ENCODE measurements at places on chromosomes 6 and 20. TPM values are rescaled to one million over a fixed set of nuclear protein-coding genes. Genes with fewer than 3 reads are reported as not detected.

The NCR2 gene
- total RNA-seq: not detected

The JAG1 gene
- 18.6 TPM for total RNA-seq

The GFOD1 gene
- total RNA-seq: 24.2 TPM

The CD93 gene
- 4.9 TPM for total RNA-seq
